ENCODE measurements at places on chromosomes 2 and 18.

DNA sequence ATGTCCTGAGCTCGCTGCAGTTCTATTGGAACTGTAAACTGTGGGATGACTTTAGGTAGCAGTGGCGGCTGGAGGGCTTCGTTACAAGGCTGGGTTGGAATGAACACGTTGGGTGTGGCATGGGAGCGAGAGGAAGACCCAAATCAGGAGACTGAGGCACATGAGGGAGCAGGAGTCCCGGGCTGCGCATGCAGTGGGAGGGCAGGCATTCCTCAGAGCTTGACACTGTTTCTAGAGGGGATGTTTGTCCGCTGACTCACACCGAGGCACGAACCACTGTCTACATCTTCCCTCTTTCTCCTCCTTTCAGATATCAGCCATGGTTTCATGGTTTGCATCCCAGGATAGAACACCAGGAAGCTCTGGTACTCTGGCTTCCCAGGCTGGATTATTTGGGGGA lies 40.6 kb upstream of the LAMA1 start:
- no peak for DNase-seq

DNA sequence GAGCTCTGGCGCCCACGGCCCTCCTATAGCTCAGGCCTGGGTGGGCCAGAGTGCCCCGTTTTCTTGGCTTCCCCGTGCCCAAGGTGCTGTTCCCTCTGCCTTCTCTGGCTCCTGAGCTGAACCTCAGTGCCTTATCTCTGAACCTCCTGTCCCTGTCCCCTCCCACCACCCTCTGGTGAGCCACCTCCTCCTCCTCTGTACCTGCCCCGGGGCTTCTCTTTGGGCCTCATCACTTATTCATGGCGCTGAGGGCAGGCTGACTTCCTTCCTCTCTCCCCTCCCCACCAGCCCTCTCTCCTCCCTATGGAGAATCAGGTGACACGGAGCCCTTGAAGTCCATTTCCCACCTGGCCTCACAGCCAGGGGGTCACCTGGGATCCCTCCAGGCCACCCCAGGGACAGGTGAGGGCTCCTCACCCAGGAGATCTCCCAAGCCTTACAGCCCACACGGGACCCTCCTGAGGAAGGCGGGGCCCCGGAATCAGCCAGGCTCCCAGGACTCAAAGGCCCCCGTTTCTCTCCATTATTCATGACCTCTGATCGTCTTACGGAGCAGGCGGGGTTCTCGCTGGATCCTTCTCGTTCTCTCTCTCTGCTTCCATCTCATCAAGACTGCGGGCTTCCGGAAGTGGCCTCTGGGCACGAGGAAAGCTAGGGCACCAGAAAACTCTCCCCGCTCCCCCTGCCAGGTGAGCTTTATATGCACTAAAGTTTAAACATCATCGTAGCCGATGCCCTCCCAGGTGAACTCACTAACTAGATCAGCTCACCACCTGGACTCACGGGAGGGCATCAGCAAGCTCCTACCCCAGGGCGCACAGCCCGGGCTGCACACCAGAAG lies at the start of gene LOXHD1:
LOXHD1 (minus strand) TSS at position 106 of the 841 bp plus-strand sequence. CDS start 187 bp downstream, outside the sequence.
- DNase-seq, result no peak

DNA sequence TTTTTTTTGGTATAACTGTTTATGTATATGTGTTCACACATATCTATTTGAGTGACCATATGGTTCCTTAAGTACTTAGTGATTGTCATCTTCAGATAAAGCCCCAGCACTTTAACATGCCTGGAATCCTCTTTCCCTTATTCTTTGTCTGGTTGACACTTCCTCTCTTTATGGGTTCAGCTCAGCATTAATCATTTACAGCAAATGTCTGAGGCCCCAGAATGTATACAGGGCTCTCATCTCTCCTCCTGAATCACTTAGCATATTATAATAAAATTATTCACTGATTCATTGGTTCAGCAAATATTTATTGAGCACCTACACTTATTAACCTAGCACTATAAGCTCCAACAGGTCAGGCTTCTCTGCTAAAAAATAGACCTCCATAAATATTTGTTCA lies 43.5 kb upstream of the CD28 start:
- no peak for DNase-seq

DNA sequence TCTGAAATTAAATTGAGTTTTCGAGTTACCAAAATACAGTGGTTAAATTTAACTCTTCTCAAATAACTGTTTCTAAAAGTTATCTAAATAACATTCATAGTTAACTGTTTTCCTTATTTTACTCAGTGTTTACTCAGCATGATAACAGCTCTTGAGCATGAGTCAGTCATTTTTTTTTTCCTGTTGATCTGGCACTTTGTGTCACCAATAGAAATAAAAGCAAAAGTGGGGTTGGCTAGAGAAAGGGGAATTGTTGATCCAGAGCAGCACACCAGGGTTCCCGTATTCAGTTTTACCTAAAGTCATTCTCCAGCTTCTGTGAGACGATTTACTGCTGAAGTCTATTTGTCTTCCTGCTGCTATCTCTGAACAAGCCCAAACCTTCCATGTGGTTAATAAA lies 851.6 kb downstream of the DCC start:
- no peak for DNase-seq

DNA sequence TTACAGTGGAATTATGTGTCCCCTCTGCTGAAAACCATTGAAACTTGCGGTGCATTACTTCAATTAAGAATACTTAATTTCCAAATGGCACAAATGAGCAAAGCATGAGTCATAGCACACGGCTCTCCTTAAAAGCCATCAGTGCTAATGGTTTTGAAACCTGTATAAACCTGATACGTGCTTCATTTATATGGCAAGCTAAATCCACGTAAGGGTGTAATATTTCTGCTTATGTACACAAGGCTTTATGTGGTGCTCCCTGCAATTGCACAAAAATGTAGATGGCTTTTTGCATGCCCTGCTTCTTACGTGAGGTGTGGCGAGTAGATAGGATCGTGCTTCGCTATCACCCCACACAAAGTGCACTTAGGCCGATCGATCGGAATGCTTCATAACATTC lies 840.9 kb downstream of the GALR1 start:
- peak; percentile 87 for DNase-seq

DNA sequence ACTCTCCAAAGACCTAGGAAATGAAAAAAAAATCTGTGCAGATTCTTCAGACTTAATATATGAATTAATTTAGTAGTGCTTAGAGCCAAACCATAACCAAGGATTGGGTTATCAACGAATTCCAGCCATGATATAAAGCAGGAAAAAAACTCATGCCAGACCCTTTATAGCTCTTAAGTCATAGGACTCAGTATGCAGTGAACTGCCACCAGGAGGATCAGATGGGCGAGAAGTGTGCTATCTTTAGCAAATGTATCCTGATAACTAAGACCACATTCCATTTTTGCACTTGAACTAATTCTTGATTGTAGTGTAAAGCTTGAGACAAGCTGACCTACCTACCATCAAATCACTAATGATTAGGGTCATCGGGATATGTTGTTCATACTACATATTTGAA lies 178.1 kb downstream of the IKZF2 start:
- DNase-seq, result no peak

GRCh38 chr2:48434101-48434500 lies 95.9 kb upstream of the STON1 start:
- no peak for DNase-seq

DNA sequence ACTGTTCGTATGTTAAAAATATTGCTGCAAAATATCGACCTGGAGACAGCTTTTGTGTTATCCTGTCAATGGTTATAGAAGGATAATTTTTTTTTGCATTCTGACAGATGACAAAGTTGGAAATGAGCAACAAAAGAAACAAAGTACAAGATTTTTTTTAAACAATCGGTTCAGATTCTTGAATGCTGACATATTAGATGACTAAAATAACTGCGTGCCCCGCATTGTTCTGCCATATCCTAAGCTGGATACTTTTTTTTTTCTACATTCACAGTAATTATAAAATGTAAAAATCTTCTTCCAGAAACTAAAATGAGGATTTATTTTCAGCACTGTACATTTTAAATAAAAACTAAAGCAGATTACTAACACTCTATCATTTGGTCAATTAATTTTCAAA lies 67.1 kb downstream of the ABCG8 start:
- DNase-seq, result no peak

- DNase-seq, result no peak
Measured at GRCh38 chr18:12011957-12012549, 30.7 kb downstream of the IMPA2 start.

- DNase-seq, result no peak
Measured at GRCh38 chr2:9897846-9898245, 53.6 kb upstream of the GRHL1 start.

DNA sequence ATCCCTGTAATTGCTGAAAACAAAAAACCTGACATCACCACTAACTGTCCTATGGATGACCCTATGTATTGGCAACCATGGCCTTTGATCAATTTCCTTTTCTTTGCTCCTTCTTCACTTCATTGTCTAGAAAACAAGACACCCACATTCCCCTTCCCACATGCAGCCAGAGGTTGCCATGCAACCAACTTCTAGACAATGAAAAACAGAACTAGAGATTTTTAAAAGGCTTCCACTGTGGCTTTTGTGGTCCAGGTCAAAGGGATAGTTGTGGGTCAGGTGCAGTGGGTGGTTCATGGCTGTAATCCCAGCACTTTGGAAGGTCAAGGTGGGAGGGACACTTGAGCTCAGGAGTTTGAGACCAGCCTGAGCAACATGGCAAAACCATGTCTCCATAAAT lies 139.3 kb upstream of the DOK6 start:
- no peak for DNase-seq

- DNase-seq, result no peak
Measured at GRCh38 chr2:160533482-160533881, 39.9 kb upstream of the RBMS1 start.

DNA sequence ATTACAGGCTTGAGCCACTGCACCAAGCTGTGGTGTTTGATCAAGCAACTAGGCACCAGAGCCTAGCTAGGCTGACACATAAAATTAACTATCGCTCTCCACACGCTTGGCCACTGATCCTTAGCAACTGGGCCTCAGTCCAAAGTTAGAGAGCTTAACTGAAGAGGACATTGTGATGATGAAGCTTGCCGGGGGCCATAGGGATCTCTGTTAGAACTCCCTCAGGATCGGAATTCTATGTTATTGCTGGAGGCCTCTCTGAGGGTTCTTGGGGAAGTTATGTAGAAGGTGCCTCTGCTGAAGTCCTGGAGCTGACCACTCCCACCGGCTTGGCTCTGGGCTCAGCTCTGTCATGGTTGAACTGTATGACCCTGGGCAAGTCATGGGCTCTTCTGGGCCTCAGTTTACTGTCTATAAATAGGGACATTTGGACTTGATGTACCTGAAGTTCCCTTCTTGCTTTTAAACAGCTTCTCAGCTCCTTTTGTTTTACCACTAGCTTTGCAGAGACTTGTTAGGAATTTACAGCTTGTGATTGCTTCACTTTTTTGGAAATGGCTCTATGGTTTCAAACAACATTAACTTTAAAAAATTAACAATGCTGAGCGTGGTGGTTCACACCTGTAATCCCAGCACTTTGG lies 44.1 kb downstream of the GATA6 start:
- no peak for DNase-seq

GRCh38 chr2:3595985-3596384 lies 1.1 kb downstream of the COLEC11 start:
- DNase-seq, result no peak

DNA sequence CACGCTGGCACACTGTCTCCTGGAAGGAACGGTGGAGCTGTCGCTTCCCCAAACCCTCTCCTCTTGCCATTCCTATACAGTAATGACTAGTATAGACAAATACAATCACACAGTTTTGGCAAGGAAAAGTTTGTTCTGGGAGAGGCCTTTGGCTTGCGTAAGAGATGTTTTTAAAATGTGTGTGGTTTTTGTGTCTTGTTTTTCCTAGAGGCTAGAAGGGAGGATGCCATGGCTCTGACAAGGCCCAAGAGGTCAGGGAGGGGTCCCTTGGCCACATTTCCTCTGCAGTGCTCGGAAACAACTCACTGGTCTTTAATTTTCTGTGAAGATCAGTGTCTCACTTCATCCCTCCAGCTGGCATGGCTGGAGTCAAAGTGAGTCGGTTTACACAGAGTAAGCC lies 195.9 kb downstream of the SH3RF3 start:
- no peak for DNase-seq

- peak; percentile 43 for DNase-seq
Measured at GRCh38 chr18:58216071-58216481, 172.1 kb downstream of the NEDD4L start.

- no peak for DNase-seq
Measured at GRCh38 chr2:19321946-19322345, 36.5 kb downstream of the OSR1 start.

- peak; percentile 36 for DNase-seq
Measured at GRCh38 chr2:134917360-134917865, 1.2 kb upstream of the CCNT2 start.

DNA sequence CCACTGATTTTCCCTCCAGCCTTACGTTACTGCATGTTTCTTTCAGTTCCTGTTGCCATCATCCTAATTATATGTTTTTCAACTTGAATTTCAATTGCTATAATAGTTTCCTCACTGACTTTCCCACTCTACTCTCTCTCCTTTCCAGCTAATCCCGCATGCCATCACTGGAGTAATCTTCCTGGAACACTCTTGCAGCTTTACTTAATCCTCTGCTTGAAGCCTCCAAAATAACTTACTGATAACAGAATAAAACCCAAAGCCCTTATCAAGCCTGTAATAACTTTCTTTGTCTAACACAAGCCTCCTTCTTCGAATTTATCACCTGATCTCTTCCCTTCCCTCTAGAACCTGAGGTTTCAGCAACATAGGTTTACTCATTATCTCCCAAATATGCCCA lies 237.3 kb downstream of the LTBP1 start:
- DNase-seq, result no peak

- no peak for DNase-seq
Measured at GRCh38 chr2:70475266-70475665, 78.4 kb downstream of the TGFA start.

DNA sequence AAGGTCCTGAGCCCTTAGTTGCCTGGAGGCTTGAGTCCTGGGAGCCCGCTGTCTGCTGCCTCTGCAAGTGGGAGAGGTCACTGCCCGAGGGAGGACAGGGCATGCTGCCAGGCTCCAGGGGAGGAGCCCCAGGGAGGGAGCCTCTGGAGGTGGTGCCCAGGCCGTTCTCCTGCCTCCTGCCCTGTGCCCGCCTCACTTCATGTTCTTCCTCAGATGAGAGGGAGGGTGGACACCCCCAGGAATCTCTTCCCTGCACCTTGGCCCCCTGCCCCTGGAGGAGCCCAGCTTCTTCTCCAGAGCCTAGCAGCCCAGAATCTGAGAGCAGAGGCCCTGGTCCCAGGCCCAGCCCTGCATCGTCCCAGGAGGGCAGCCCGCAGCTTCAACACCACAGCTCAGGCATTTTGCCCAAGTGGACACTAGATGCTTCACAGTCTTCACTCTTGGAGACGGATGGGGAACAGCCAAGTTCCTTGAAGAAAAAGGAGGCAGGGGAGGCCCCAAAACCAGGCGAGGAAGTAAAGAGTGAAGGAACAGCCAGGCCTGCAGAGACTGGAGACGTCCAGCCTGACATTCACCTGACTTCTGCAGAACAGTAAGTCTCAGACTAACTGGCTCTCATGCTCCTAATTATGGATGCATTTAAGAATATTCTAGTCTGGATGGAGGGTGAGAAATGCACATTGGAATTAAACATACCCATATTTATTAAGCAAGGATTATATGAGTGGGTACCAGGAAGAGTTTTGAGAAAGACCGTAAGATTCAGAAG lies 12.1 kb downstream of the PSD4 start:
- no peak for DNase-seq

All from NCI-H510A treated with DMSO at 0.1 percent for 48 hours (cell line).